ENCODE measurements at places on chromosomes 7 and 10. TPM values are rescaled to one million over a fixed set of nuclear protein-coding genes. Genes with fewer than 3 reads are reported as not detected.

DNA sequence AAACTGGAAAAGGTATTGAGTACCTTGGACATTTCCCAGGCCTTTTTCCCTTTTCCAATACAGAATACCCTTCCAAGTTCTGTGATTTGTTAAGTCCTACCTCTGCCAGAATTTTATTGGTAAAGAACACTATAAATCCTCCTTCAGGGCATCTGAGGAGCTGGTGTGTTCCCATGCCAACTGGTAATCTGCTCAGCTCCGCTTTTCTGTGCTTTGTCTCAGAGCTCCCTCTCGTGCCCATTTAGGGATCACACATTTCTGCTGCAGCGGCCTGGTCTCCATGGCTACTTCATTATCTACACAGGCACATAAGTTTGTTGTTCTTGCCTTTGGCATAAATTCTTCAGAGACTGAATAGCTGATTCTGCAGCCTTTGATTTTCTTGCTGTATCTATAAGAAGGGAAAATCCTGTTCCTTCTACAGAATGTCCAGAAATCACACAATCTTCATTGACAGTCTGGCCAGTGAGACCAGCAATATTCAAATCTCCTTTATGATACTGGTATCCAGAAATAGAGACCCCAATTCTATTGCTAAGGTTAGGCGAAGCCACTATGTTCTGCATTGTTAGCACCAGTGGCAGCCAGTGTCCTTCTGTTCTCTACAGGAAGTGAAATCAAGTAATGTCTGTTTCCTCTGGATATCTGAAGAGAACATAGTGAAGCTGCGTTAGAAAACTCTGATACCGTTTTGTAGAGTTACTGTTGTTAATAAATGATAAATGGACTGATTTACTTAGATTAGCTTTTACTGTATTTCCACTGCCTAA lies 51.9 kb downstream of the DENND11 start:
- no peak overlapping the region for H3K4me3 ChIP-seq
- DNase-seq = peak; percentile 42
- no peaks in the 10 kb centered on the region for H3K4me1 ChIP-seq
- no peak overlapping the region for H3K27ac ChIP-seq

DNA sequence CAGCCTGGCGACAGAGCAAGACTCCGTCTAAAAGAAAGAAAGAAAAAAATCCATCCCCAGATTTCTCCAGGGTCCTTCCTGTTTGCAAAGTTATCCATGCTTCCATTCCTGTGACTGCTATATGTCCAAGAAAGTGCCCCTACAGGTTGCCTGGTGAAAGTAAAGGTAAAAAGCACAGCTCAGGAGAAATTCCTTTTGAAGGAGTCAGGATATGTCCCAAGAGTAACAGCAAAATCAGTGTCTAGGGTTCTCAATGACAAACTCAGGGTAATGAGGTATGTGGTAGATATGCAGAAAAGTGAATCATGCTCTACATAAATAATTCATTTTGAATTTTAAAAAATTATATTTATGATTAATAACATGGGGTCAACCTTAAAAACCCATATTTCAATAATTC lies 91.5 kb downstream of the CTTNBP2 start:
- H3K4me1 ChIP-seq = no peaks in the 10 kb centered on the region
- no peak overlapping the region for H3K4me3 ChIP-seq

- peak overlapping the region; percentile 85 for H3K4me3 ChIP-seq
- 0 out of 2 replicates have a peak, but pooled peaks cover 2% of the 10 kb centered on the region for H3K27me3 ChIP-seq
- DNase-seq = no peak
- no peaks in the 10 kb centered on the region for H3K36me3 ChIP-seq
- peak overlapping the region; percentile 96 for H3K27ac ChIP-seq
These were observed 515 bp downstream of the RALA start for GRCh38 chr7:39623732-39624441.

DNA sequence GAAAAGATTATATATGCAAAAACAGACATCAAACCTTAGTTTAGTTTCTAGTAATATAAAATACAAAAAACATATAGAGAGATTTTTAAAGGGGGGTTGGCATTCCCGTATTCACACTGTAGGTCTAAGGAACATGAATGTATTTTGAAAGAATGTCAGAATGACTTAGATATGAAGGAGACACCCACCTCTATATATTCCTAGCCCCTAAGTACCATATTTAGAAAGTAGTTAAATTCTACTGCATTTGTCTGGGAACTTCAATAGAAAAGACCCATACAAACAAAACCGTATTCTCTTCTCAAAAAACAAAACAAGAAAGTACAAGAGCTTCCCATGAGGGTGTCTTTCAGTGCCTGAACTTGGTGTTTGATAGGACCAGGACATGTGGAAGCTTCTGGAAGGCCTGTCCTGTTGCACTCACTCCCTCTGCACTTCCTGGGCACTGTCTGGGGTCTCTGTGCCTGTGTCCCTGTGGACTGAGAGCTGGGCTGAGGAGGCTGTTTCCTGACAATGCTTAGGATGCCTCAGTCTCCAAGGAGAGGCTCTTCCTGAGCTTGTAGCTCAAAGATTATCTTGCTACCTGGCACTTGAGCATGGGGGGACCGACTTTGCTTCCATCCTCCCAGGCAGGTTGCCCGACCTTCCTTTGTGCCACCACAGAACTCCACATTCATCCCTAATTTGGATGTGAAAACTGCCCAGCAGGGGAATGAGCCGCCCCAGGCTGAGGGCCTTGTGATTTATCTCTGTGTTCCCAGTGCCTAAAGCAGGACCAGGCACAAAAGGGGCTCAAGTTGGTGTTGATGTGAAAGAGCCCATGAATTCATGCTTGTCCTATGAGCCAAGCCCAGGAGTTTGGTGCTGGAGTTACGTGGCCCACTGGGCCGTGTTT lies 44.4 kb upstream of the KLF6 start:
- no peaks in the 10 kb centered on the region for H3K36me3 ChIP-seq
- H3K27me3 ChIP-seq = no peaks in the 10 kb centered on the region
- peak overlapping the region; percentile 99 for H3K27ac ChIP-seq
- no peak for DNase-seq
- H3K4me1 ChIP-seq = peaks cover 73% of the 10 kb centered on the region
- peak overlapping the region; percentile 10 for H3K4me3 ChIP-seq

GRCh38 chr10:93718937-93719725 lies 16.7 kb upstream of the FRA10AC1 start:
- DNase-seq = no peak
- H3K36me3 ChIP-seq = no peaks in the 10 kb centered on the region
- no peaks in the 10 kb centered on the region for H3K4me1 ChIP-seq
- H3K27me3 ChIP-seq = 0 out of 2 replicates have a peak, but pooled peaks cover 4% of the 10 kb centered on the region
- H3K4me3 ChIP-seq = no peak overlapping the region
- no peak overlapping the region for H3K27ac ChIP-seq

DNA sequence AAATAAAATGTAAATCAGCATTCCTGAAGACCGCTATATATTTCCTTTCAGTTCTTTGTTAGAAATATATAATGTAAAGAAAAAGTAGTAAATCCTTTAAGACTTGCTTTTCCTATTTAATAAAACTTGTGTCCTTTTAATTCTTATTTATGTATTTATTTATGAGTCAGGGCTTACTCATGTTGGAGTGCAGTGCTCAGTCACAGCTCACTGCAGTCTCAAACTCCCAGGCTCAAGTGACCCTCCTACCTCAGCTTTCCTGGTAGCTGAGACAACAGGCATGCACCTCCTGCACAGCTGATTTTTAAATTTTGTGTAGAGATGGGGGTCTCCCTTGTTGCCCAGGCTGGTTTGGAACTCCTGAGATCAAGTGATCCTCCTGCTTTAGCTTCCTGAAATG lies 724.5 kb downstream of the ANKRD7 start:
- no peak overlapping the region for H3K27ac ChIP-seq
- H3K36me3 ChIP-seq = no peaks in the 10 kb centered on the region
- H3K4me3 ChIP-seq = no peak overlapping the region
- no peak for DNase-seq

DNA sequence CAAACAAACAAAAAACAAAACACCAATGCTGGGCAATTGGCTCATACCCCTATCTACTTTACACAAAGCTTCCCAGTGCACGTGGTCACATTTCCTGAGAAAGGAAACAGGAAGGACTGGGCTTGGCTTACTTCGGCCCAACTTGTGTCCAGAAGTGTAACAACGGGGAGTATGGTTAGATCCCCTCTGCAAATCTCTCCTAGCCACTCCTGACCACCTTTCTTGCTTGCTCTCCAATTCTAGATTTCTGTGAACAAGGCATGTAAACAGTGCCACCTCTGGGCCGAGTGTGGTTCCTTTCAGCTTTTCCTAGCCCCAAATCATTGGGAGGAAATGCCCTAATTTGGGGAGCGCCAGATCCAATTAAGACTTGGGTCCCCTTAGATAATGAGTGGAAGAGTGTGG lies 21.0 kb upstream of the FRAT2 start:
- no peaks in the 10 kb centered on the region for H3K4me1 ChIP-seq
- no peak overlapping the region for H3K27ac ChIP-seq
- no peak for DNase-seq
- no peak overlapping the region for H3K4me3 ChIP-seq
- H3K27me3 ChIP-seq = no peaks in the 10 kb centered on the region

- H3K27ac ChIP-seq = no peak overlapping the region
- no peak for DNase-seq
- no peaks in the 10 kb centered on the region for H3K27me3 ChIP-seq
- H3K36me3 ChIP-seq = no peaks in the 10 kb centered on the region
- H3K4me1 ChIP-seq = no peaks in the 10 kb centered on the region
These were observed 156.4 kb upstream of the MTPN start for GRCh38 chr7:136133551-136133950.

The NUP205 gene
- total RNA-seq = 90.4 TPM

The FAM180A gene
- total RNA-seq = not detected

The ADRA2A gene
- total RNA-seq = 0.05 TPM

The HOXA6 gene
- 3.3 TPM for total RNA-seq
